NCI-H1417 treated with DMSO at 0.1 percent for 48 hours (cell line): ENCODE measurements at places on chromosomes 4 and X.

- no peak for DNase-seq
Observed at GRCh38 chr4:183284258-183284785, 35.8 kb downstream of the CLDN22 start.

DNA sequence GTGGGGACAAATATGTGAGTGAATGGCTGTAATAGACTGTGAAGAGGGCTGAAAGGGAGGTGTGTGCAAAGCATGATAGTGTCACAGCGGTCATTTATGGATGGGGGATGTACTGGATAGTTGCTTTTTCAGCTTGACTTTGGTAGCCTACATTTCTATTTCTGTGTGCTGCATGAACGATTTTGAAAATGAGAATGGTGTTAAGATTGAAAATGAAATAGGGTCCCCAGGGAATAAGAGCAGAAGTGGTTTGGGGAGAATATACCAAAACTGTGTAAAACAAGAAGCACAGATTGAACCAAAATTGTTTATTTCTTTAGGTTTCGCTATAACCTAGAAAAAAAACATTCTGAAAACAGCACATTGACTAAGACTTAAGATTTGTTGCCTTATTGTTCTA is 58.8 kb upstream of the CLNK start:
- no peak for DNase-seq

GRCh38 chrX:39227371-39227770 is 426.1 kb downstream of the MID1IP1 start:
- no peak for DNase-seq

DNA sequence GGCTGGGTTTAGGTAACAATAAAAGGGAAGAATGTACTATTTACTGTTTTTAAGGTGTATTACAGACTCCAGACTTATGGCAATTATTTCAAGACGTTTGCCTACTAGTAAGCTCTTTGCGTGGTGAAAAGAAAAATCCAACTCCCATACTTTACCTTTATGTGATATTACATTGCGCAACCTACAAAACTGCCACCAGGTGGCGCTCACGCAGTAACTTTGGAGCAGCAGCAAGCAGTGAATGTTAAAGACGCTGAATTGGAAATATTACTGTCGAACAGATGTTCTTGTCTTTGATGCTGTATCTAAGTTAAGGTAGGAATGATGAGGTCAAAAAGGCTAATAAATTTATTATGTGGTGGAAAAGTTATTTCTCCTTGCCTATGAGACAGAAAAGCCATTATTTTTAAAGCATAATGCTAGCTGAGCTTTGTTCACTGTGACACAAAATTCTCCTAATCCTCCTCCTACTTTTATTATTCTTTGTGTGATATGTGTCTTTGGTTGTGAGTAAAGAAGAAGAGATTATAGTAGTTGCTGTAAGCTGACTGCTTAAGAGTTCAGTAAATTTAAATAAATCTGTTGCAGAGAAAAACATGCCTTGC is 1099.8 kb upstream of the TENM3 start:
- DNase-seq = peak; percentile 38

DNA sequence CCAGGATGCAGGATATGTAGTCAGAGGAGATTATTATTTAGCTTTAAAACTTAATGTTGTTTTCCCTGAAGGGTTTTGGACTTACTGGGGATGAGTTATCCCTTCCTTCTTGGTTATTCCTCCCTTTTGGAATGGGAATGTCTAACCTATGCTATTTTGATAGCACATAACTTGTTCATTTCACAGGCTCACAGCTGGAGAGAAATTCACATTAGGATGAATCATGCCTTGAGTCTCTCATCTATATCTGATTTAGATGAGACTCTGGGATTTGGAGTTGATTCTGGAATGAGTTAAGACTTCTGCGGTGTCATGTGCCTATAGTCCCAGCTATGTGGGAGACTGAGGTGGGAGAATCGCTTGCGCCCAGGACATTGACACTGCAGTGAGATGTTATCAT is 81.1 kb downstream of the ATP11C start:
- no peak for DNase-seq

DNA sequence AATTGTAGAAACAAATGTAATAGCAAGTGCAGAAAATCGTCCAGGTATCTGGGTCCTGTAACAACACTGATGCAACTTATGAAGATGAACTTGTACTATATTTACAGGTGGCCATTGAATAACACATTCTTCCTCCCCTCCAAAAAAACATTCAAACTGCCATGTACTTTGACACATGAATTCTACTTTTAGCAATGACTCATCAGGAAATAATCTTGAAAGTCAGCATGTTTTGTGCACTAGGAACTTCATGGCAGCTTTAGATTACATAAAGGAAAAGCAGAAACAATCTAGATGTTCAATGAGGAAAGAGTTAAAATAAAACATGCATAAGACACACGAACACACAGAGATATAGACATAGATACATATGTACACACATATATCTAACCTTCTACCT is 2.5 kb downstream of the PABPC1L2A start:
- DNase-seq = no peak

DNA sequence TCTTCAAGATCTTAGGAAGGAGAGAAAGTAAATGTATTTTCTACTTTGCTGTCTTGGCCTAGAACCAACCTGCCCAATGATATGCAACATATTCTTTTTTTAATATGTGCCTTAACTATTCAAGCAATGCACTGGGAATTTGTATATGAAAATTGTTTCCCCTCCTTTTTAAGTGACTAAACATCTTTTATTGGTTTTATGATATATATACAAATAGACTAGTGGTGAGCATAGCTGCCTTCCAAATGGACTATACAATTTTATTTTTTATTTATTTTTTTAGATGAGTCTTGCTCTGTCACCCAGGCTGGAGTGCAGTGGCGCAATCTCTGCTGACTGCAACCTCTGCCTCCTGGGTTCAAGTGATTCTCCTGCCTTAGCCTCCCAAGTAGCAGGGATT is 10.3 kb downstream of the NOCT start:
- DNase-seq = no peak

- DNase-seq = no peak
Observed at GRCh38 chr4:165331823-165332222, 4.4 kb downstream of the MSMO1 start.

DNA sequence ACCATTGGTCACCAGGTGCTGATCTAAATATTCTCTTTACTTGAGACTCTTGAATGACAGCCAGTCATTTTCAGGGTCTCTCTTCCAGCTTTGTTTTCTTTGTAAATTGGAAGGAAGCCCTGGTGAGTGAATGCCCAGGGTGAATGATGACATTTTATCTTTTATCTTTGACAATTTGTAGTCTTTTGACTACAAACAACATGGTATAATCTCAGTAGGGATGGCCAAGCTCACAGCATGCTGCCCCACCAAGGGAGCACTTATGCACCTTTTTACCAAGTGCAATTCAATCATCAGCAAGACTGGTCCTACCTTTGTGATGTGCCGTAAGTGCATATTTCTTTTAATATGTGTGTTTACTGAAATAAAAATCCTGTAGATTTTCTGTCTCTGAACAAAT is 5.7 kb downstream of the AFM start:
- no peak for DNase-seq

- DNase-seq = no peak
Observed at GRCh38 chrX:140508958-140509357, 4.1 kb upstream of the SOX3 start.
